ENCODE measurements at places on chromosomes 2 and 18. TPM values are rescaled to one million over a fixed set of nuclear protein-coding genes. Genes with fewer than 3 reads are reported as not detected.

UBXN4 gene
- 68.6 TPM for polyA plus RNA-seq

CFAP53 gene
- polyA plus RNA-seq, result 0.32 TPM

VWA3B gene
- polyA plus RNA-seq, result 1.6 TPM

HTR2B gene
- 0.11 TPM for polyA plus RNA-seq

BCL11A gene
- polyA plus RNA-seq, result 4.9 TPM

EGR4 gene
- polyA plus RNA-seq, result not detected

GYPC gene
- 108 TPM for polyA plus RNA-seq

OTOS gene
- polyA plus RNA-seq, result not detected

CXCR1 gene
- not detected for polyA plus RNA-seq

Measured in forelimb muscle (tissue), 1 donor.